ENCODE measurements at places on chromosomes 2 and 18. TPM values are rescaled to one million over a fixed set of nuclear protein-coding genes. Genes with fewer than 3 reads are reported as not detected.

DNA sequence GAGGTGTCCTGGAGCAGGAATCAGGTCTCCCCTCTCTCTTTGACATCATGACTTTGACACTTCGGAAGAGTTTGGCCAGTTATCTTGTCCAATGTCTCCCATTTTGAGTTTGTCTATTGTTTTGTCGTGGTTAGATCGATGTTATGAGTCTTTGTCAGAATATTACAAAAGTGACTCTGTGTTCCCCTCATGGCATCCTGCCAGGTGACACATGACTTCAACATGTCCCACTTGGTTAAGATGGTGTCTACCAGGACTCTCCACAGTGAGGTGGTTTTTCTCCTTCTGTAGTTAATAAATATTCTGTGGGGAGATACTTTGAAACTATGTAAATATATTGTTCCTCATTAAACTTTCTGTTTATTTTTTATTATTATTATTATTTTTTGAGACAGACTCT is 76.6 kb upstream of the BZW1 start:
- H3K36me3 ChIP-seq, result no peaks in the 10 kb centered on the region
- no peaks in the 10 kb centered on the region for H3K27me3 ChIP-seq
- no peak for DNase-seq

The NT5DC4 gene
- not detected for total RNA-seq

The ANKRD53 gene
- not detected for total RNA-seq

- H3K27me3 ChIP-seq, result no peaks in the 10 kb centered on the region
- DNase-seq, result no peak
- no peak overlapping the region for H3K4me3 ChIP-seq
- H3K36me3 ChIP-seq, result no peaks in the 10 kb centered on the region
- H3K27ac ChIP-seq, result no peak overlapping the region
Measured at GRCh38 chr2:148978706-148979105, 59.8 kb upstream of the LYPD6B start.

The PLEK gene
- total RNA-seq, result 3.8 TPM

GRCh38 chr2:200864176-200865034 is at the start of gene CLK1:
TSS of gene CLK1 (minus strand) at chr2:200864658. CDS start at chr2:200861862, 2,796 bp downstream.
- peak; percentile 99 for DNase-seq
- H3K4me1 ChIP-seq, result peaks cover 67% of the 10 kb centered on the region
- peak within 1 kb of the TSS; percentile 79 for H3K4me3 ChIP-seq
- H3K27ac ChIP-seq, result peak within 1 kb of the TSS; percentile 98
- peaks cover 15% of the 10 kb centered on the region for H3K36me3 ChIP-seq

DNA sequence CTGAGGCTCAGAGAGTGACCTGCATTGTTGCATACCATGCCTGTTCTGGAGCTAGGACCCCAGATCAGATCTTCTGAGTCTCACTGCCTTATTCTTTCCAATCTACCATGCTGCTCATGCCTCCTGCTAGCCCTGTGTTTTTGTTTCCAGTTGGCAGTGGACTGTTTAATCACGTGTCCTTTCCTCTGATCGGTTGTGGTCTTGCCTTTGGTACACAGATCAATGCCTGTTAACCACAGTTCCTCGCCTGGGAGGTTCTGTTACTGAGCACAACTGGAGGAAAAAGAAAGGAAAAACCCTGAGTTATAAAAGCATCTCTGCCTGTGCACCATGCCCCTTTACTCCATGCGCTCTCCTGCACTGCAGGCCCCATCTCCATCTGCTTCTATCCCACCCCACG is 329.1 kb downstream of the SETBP1 start:
- H3K4me3 ChIP-seq, result no peak overlapping the region
- peaks cover 6% of the 10 kb centered on the region for H3K4me1 ChIP-seq
- no peaks in the 10 kb centered on the region for H3K27me3 ChIP-seq
- no peak for DNase-seq
- H3K36me3 ChIP-seq, result no peaks in the 10 kb centered on the region

DNA sequence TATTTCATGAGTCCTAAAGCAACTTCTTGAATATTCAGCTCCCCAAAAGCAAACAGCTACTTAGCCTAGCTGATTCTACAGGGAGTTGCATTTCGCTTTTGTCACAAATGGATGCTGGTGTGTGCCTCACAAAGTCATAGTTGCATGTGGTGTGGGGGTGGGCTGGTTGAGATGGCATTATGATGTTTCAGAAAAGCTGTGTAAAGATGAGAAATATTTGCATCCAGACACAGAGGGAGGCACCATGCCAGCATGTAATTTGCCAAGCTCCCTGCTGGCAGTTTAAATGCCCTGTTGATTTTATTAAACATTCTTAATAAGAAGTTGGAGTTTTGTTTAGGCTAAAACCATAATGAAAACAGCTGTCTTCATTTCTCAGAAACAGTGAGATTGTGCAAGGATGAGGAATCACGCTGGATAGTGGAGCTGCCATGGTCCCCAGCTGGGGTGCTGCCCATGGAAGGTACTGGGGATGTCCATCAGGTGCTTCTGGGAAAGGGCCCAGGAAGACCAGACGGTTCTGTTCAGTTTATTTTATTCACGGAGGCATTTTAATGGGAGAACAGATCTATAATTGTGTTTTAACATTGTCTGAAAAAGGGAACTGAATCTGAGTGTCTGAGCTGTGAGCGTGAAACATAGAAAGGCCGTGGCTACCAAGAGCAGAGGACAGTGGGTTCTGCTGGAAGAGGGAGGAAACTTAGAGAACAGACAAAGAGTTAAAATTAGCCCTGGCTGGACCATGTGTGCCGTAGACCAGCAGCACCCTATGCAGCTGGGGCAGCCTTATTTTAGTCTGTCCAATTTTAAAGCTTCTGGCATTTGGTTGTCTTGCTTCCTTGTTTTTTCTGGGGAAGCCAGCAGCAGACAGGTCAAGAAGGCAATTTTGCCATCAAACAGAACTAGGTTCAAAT is 177.1 kb downstream of the FAM210A start:
- H3K4me1 ChIP-seq, result peaks cover 6% of the 10 kb centered on the region
- H3K27ac ChIP-seq, result no peak overlapping the region
- DNase-seq, result no peak
- H3K27me3 ChIP-seq, result no peaks in the 10 kb centered on the region
- no peaks in the 10 kb centered on the region for H3K36me3 ChIP-seq

The HMSD gene
- total RNA-seq, result not detected

- no peaks in the 10 kb centered on the region for H3K27me3 ChIP-seq
- DNase-seq, result no peak
- peaks cover 5% of the 10 kb centered on the region for H3K4me1 ChIP-seq
- no peaks in the 10 kb centered on the region for H3K36me3 ChIP-seq
- no peak overlapping the region for H3K27ac ChIP-seq
- H3K4me3 ChIP-seq, result no peak overlapping the region
Measured at GRCh38 chr2:101809698-101810097, 112.2 kb downstream of the MAP4K4 start.

DNA sequence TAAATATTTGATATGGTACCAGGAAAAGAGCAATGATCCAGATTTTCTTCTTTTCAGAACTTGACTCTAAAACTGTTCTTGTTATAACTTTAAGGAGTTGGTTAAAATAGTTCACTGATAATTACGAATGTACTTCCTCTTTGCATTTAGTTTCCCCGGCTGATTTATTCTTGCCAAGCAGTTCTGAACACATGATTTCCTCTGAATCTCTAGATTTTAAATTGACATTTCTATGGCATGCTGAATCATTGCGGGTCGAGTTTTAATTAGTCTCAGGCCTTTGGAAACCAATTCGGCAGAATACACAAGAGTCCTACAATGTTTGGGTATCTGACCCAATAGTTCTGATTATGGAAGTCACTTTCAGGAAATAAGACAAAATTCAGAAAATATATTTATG is 37.3 kb upstream of the DNAH7 start:
- H3K4me3 ChIP-seq, result no peak overlapping the region
- H3K27ac ChIP-seq, result no peak overlapping the region

GRCh38 chr18:63831080-63831788 is 56.0 kb downstream of the SERPINB7 start:
- no peaks in the 10 kb centered on the region for H3K4me1 ChIP-seq
- H3K27ac ChIP-seq, result no peak overlapping the region
- no peaks in the 10 kb centered on the region for H3K36me3 ChIP-seq
- no peak overlapping the region for H3K4me3 ChIP-seq
- H3K27me3 ChIP-seq, result no peaks in the 10 kb centered on the region
- DNase-seq, result no peak

DNA sequence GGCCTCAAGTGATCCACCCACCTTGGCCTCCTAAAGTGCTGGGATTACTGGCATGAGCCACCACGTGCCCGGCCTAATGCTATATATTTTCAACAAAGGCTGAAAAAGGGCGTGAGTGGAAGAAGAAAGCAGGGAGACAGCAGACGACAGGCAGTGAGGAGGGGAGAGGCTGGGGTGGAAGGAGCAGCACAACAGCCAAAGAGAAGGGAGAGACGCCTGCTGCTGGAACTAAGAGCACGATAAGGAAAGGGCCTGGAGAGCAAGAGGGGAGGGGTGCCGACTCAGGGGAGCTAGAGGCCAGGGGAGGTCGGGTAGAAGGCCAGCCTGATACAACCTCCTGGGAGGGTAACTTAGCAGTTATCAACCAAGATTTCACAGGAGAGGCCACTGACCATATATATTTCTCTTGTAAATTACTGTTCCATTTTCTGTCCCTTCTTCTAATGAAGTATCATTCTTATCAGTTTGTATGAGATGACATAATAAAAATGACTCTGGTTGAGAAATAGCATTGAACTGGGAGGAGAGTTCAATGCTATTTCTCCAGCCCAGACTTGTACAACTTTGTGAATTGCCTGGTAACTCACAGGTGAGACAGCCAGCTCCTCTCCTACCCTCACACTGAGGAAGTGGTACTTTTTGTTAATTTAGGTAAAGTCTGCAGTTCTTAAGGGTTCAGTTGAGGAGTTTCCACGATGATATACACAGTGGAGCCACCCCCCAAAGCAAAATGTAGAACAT is 5.8 kb upstream of the RNU4ATAC start:
- H3K36me3 ChIP-seq, result peaks cover 53% of the 10 kb centered on the region
- DNase-seq, result no peak
- H3K4me1 ChIP-seq, result peaks cover 39% of the 10 kb centered on the region
- H3K27me3 ChIP-seq, result no peaks in the 10 kb centered on the region
- H3K27ac ChIP-seq, result no peak overlapping the region

DNA sequence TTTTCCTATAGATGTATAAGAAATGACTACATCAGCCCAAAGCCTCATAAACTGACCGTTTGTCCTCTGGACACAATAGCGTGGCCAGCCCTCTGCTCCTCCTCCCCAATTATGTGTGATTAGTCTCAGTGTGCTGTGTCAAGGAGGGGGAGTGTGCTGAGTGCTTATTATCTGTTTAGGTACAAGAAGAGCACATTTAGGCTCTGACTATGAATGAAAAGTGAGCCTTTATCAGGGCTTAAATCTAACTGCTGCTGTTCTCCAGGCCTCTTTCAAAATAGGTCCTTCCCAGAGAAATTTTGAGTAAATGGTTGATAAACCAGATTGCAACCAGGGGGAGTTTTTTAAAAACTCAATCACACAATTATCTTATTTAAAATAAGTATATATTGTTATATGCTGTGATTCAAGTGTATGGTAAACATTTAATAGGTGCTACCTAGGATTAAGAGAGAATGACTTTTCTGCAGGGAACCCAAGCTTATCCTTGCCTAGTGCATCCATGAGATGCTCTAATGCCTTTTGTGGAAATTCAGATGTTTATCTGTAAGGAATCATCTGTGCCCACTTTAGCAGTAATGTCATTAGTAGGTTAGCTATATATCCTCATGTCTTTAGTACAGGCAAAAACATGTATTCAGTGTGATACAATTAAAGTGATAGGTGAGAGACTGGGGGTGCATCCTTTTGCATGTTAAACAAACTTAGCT is 168.7 kb upstream of the SIX3 start:
- no peak for DNase-seq
- H3K4me1 ChIP-seq, result peaks cover 21% of the 10 kb centered on the region
- H3K4me3 ChIP-seq, result no peak overlapping the region

DNA sequence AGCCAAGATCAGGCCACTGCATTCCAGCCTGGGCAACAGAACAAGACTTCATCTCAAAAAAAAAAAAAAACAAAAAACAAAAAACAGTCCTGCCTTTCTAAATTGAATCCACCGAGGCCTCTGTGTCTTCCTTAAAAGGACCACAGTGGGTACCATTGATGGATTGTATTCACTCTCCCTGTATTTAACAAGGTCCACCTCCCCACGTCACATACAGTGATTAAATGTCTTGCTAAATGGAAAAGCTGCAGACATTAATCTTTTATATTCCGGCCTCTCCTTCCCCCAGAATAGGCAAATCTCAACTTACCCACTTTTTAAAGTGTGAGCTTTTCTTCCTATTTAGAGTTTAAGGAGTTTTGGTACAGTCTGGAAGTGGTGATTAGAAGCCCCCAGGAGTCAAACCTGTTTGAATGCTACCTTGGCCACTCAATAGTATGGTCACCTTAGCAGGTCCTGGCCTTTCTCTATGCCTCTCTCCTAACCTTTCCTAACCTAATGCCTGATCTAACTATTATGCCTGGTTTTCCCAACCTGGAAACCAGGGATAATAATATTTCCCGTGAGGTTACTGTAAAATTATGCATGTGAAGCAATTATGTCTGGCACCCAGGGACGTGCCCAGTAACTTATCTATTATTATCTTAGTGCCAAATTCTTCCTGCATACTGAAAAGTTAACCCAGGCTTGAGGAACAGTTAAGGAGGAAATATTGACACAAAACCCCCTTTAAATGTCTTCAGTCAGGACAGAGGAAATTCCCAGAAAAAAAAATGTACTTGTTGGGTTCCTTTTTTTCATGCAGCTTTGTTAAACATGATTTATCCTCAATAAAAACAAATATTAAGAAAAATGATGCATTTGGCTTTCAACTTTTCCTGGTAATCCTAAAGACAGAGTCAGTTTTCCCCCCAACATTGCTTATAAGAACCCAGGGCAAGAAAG is 3.1 kb downstream of the NFE2L2 start:
- H3K27ac ChIP-seq, result peak overlapping the region; percentile 98
- H3K4me3 ChIP-seq, result peak overlapping the region; percentile 76
- H3K27me3 ChIP-seq, result no peaks in the 10 kb centered on the region
- no peaks in the 10 kb centered on the region for H3K36me3 ChIP-seq
- DNase-seq, result no peak

DNA sequence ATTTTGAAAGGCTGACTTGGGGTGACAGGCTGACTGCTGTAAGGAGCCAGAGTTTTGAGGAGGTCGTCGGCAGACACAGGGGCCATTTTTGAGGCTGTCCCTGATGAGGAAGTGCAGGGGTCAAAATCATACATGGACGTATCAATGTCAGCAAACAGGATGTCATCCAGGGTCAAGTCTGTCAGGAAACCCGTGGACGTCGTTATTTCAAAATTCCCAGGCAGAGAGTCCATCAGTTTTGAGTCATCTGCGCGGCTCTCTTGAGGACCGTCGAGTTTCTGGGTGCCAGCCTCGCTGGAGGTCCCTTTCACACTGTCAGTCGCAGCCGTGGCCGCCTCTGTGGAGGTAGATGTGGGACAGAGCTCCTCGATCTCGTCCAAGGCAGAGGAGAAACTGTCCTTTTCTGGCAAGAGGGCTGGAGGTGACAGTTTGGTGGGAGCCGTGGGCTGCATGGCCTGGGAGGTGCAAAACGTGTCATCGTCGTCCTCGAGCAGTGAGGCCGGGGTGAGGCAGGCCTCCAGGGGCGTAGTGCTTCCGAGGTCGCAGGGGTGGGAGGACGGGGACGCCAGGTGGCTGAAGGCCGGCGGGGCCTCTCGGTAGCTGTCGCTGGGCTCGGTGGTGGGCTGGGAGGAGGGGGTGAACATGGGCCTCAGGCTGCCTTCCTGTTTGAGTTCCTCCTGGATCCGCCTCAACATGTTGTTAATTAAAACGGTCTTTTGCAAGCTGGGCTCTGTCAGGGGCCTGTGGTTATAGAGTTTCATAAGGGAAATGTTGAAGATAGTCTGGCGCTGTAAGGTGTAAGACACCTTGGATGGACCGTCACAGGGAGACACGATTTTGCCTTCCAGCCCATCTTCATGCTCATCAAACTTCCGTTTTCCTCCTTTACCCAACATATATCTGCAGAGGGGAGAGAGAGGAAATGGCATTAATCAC is 17.5 kb downstream of the SERTAD2 start:
- H3K27ac ChIP-seq, result no peak overlapping the region
- no peak for DNase-seq
- H3K4me1 ChIP-seq, result peaks cover 26% of the 10 kb centered on the region
- H3K27me3 ChIP-seq, result no peaks in the 10 kb centered on the region
- peaks cover 36% of the 10 kb centered on the region for H3K36me3 ChIP-seq
- H3K4me3 ChIP-seq, result no peak overlapping the region
